Activated CD4-positive, alpha-beta T cell treated with anti-CD3 and anti-CD28 coated beads, Interleukin-2, amount 50 U/mL, for 4 hours (primary cell): ENCODE measurements at places on chromosomes 6 and 20.

DNA sequence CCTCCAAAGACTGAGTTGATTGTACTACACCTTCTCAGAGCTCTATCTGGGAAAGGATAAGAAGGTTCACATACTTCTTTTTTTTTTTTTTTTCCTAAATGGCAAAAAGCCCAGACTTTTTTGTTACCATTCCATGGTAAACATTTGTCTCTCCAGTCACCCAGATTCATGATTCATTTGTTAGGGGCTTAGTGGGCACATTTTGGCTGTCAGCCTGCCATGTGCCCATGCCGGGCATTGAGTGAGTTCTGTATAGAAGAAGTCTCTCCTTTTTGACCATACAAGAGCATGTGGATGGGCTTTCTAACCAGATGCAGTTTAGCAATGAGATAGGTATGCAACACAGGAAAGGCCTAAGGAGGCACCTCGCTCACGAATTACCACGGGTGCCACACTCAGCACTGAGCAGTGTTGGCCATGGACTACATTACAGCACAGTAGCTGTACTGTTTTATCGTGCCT, 447.5 kb upstream of the HSF2 start:
- DNase-seq = no peak

DNA sequence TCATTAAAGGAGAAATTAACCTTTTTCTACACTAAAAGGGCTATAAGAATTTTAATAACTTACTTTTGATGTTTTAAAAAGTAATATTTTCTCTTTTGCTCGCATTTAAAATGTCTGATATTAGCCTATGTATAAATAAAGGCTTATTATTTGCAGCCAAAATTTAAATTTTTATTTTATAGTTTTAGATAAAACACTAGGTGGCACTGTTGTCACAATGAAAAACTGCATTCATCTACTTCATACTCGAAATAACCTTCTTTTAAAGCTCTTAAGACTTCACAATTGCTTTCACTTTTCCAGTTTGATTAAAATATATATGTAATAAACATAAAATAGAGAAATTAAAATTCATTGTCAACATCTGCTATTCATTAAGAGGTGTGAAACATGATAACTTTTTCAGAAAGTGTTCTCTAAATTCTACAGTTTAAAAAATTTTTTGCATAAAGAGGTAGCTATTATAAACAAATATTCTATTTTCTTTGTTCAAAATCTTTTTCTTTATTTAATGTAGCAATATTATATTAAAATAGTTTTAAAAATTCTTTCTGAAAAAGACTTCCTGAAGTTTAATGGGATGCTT, 78.8 kb upstream of the DEFB112 start:
- DNase-seq = no peak

DNA sequence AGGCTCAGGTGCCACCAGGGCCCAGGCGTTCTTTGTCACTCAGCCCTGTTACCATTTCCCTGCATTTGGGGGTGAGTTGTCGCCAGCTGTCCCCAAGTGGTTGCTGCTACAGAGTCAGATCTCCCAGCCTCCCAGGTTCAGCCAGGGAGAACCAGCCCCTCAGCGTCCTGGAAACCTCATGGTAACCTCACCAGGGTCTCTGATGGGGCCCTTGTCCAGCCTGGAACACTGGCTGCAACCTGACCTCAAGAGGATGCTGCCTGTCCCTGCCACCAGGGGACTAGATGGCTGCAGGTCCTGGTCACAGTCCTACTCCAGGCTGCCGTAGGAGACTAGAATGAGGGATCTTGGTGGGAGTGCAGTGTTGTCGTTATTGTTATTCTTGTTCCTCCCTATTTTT, 228.3 kb upstream of the PDE10A start:
- no peak for DNase-seq

- no peak for DNase-seq
Observed at GRCh38 chr6:132750455-132751248, 7.1 kb downstream of the VNN2 start.

DNA sequence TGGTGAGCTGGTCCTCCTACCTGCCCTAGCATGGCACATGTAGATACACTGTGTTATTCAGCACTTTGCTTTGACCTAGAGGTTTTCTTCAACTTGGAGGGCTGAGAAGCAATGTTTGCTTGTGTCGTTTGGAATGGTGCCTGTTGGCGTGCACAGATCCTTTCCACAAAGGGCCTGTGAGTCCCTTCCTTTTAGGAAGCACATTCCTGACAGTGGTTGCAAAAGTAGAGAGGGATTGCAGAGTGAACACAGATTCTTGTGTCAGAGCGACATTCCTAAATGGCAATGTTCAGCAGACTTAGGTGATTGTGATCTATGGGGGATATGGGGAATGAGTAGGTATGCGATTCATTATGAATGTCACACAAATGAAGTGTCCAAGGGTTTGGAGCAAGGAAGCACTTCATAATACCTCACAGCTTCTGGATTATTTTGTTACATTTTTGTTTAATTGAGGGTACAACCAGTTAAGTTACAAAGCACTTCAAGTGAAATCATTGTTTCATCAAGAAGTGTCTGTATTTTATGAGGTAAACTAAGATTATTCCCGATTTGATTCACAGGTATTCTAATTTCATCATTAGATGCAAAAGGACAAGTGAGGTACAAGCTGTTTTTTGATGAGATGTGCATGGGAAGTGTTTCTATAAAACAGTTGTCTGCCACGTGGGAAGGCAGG, 713 bp upstream of the RNF144B start:
- DNase-seq = no peak

DNA sequence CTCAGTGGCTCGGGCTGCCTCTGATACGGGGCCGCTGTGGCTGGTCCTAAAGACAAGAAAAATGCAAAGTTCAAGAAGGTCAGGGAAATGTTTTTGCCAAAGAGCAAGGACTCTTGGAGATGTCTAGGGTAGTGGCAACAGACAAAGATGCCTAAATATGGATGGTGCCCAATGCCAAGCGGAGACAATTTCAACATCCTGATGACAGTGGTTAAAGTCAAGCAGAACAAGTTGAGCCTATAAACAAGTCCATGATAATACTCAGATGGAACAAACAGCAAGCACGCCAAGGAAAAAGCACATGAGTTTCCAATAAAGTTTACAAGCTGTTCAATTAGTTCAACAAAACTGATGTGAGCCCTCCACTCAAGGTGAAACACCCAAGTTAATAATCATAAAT, 51.1 kb downstream of the SLC22A1 start:
- DNase-seq = no peak
